ENCODE measurements at places on chromosomes 3 and 15.

- DNase-seq = no peak
Observed at GRCh38 chr3:116586285-116586944, 123.2 kb upstream of the TUSC7 start.

DNA sequence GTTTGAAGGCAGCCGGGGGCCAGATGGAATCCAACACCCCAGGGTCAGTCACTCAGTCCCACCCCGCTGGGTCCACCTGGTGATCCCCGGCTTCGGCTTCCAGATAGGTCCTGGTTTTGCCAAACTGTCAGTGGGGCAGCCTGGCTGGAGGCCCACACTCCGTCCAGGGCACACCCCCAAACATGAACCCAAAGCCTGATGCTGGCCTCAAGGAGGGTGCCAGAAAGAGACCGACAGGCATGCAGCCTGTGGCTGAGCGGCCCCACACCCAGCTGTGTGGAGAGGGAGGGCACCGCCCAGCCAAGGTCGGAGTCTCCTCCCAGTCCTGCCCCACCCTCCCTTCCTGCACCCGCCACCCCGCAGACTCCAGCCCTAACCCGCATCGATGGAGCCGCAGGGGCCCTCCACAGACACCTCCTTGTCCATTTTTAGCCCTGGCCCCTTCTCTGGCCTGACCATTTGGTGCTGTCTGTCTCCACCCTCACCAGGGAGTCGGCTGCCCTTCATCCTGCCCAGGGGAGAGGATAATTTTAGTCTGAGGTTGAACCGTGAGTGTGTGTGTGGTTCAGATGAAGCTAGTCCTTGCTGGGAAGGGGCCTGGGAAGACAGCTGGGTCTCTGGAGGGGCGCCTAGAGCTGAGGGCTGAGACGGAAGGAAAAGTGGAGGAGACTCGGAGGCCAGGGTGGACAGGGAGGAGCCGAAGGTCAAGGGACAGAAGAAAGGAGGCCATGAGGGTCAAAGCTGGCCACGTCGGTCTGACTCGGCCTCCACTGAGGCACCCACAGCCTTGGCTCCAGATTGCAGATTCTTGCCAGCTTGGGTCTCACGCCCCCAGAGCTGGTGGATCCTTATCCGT is 23.1 kb downstream of the TNK2 start:
- no peak for DNase-seq

DNA sequence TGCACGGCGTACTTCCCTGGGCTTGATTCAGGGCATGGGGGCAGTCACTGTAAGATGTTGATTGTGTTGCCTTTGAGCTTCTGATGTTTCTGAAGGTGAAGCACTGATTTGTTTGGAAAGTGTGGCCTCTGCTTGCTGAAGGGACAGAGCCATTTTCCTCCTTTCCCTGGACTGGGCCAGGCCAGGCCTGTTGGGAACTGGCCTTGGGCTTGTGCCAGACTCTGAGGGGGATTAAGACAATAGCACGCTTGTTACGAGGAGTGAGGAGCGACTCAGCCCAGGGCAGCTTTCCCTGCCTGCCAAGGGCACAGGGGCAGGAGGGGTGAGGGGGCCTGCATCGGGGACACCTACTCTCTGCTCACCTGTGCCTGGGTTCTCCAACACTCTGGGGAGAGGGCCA is 42.9 kb downstream of the LINGO1 start:
- no peak for DNase-seq

- no peak for DNase-seq
Observed at GRCh38 chr3:138300647-138301046, 29.0 kb downstream of the NME9 start.

- no peak for DNase-seq
Observed at GRCh38 chr3:44069276-44069675, 172.4 kb upstream of the TOPAZ1 start.
